ENCODE measurements at places on chromosomes 5 and 9.

DNA sequence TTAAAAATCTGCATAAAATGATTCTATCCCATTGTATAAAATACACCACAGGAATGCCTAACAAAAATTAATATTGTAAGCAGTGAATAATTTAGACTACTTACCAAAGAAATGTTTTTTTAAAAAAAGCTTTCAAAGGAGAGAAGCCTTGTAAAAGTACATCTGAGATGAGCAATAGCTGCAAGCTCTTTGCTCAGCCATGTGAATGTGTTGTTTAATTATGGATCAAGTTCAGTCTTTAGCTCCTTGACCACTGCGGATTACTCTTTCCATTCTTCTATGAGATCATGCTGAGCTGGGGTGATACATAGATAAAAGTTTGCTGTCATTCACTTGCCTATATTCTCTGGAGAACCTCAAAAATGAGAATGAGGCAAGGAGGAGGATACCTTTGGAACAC lies 782.4 kb upstream of the ZNF608 start:
- no peak for DNase-seq

DNA sequence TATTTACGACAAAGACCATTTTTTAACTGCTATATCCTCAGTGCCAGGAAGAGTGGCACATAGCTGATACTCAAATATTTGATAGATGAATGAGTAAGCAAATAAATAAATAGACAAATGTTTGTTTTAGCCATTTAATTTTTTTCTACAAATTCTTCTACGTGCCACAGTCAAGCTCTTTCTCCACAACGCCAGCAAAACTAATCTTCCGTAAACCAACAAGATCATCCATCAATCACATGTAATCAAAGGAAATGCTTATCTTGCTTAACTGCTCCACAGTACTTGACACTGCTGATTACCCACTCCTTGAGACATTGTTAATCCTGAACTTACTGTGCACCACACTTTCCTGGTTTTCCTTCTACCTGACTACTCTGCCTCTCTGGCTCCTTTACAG lies 136.7 kb downstream of the EDIL3 start:
- no peak for DNase-seq

DNA sequence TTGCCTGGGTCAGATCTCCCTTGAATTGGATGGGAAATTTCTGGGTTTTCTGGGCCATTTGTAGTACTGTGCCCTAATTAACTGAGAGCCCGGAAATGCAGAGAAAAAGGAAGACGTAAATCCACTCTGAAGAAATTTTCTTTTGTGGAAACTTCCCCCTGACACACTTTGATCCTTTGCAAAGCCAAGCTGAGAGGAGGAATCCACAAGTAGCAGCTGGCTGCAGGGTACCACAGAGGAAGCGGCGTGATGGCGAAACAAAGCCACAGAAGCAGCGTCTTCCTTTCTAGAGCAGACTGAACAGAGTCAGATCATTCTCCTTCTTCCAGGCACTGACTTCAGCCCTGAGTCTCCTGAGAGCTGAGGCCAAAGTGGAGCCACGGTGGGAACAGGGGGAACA lies 47.1 kb upstream of the ZNF354A start:
- no peak for DNase-seq

DNA sequence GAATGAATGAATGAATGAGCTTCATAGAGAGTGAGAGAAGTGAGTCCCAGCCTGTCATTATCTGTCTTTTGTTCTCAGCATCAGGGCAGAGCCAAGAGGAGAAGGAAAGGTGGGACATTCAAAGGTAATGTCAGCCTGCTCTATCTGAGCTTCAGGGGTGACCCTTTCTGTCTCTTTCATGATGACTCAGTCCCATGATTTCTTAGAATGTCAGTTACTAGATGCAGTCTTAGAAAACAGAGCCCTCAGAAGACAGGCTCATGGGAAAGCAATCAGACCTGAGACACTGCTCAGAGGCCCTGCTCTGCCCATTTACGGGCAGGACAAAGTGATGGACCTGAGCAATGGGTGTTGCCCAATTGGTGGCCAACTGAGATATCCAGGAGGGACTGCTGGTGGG lies 1.1 kb downstream of the SPATA31D1 start:
- no peak for DNase-seq

- DNase-seq = no peak
These were observed 356.9 kb downstream of the DEPDC1B start for GRCh38 chr5:60343102-60343501.

DNA sequence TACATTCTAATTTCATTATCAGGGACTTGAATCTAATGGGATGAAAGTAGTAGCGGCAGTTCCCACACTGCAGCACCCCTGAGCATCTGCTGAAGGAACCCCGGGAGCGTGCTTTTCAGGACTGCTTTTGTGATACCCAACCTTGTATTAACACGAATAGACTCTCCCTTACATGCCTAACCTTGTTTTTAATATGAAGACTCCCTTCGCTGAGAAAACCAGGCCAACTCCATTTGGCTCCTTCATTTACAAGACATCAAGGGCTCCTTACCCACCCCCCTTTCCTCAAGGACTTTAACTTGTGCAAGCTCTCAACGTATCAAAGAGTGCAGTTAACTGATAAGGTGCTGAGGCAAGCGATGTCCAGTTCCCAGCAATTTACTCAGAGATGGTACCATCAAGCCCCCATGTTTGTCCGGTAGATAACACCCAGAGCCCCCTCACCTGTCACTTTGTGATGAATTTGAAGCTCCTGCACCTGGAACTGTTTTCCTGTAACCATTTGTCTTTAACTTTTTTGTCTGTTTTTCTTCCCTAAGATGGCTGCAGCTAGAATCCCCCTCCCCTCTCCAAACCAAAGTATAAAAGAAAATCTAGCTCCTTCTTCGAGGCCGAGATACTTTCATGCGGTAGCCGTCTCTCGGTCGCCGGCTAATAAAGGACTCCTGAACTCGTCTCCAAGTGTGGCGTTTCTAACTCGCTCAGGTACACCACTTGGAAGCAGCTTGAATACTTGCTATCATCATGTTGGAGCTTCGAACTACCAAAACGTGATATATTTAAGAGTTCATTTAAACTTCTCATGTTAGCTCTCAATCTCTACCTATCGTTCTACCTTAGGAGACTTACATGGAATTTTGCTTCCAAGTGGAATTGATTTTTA lies 10.7 kb downstream of the HNRNPH1 start:
- DNase-seq = no peak

DNA sequence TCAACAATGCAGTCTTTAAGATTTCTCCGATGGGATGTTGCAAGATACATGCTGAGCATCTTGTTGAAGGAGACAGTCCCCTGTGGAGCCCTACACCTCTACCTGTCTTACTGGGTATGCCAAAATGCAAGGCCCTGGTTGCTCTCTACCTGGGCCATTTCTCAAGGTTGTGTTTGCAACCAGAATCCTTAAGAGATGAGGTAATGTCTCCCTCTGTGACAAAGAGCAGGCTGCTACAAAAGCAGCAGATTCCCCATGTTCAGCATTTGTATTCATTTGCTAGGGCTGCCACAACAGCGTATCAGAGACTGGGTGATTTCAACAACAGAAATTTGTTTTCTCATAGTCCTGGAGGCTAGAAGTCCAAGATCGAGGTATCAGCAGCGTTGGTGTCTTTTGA lies 138.4 kb upstream of the RPS23 start:
- DNase-seq = no peak

DNA sequence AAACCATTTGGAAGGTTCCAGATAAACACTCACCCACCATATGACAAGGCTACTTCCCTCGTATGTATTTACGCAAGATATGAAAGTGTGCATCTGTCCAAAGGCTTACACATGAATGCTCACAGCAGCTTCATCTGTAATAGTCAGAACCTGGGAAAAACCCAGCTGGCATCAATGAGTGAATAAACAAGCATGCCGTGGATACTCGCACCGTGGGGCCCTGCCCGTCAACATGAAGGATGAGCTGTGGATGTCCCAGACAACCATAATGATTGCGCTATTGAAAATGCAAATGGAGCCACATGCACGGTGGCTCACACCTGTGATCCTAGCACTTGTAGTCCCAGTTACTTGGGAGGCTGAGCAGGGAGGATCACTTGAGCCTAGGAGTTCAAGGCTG lies 60.6 kb upstream of the FCN1 start:
- DNase-seq = no peak

- no peak for DNase-seq
These were observed 55.1 kb downstream of the ASS1 start for GRCh38 chr9:130499804-130500263.

DNA sequence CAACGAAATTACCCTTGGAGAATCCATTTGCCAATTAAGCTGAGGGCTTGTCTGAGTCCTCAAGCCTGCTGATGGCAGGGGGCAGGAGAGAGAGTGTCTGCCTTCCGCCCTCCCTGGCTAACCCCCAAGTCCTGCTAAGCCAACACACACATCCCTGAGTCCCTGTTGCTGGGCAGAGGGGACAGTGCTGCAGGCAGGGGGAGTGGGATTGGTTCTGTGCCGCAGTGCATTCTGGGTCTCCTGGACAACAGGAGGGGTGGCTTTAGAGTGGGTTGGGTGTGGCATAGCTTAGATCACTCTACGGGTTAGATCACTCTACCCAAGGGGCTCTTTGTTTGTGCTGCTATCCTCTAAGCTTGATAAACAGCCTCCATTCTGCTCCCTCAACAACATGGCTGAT lies 427.7 kb downstream of the CDK5RAP2 start:
- DNase-seq = peak; percentile 35

GRCh38 chr9:37943345-37944265 lies 39.7 kb upstream of the SLC25A51 start:
- no peak for DNase-seq

GRCh38 chr9:128771094-128771721 lies 519 bp downstream of the ZER1 start:
- peak; percentile 13 for DNase-seq

DNA sequence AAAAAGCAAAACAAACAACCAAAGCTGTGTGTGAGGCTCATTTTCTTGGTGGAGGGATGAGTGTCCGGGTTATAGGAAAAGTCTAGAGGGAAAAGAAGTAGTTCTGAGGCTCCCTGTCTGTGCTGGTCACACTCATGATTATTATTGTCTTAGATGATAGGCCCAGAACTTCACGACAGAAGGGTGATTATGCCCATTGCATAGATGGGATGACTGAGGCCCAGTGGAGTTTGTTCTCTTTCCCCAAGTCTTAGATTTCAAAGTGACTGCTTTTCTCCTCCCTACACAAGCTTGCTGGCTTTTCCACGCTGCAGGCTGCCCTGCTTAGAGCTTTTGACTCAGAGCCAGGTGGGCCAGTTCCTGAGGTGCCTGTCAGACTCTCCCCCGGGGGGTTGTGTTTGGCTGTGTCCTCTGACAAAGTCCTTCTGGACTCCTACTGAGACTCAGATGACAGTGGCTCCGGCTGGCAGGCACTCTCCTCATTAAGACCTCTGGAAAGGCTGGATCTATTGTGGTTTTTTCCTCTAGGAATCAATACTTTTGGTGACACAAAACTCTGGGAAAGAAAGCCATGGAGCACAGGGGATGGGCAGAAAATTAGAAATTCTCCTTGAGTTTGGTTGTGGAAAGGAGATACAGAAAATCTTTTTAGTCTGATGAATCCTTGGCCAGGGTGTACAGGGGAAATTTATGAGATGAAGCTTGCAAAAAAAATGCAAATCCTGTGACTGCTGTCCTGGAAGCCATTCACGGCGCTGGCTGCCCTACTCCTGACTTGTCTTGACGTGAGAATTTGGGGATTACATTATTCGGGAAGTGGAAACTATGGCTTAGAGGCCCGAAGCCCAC lies 120.9 kb downstream of the NSG2 start:
- no peak for DNase-seq

DNA sequence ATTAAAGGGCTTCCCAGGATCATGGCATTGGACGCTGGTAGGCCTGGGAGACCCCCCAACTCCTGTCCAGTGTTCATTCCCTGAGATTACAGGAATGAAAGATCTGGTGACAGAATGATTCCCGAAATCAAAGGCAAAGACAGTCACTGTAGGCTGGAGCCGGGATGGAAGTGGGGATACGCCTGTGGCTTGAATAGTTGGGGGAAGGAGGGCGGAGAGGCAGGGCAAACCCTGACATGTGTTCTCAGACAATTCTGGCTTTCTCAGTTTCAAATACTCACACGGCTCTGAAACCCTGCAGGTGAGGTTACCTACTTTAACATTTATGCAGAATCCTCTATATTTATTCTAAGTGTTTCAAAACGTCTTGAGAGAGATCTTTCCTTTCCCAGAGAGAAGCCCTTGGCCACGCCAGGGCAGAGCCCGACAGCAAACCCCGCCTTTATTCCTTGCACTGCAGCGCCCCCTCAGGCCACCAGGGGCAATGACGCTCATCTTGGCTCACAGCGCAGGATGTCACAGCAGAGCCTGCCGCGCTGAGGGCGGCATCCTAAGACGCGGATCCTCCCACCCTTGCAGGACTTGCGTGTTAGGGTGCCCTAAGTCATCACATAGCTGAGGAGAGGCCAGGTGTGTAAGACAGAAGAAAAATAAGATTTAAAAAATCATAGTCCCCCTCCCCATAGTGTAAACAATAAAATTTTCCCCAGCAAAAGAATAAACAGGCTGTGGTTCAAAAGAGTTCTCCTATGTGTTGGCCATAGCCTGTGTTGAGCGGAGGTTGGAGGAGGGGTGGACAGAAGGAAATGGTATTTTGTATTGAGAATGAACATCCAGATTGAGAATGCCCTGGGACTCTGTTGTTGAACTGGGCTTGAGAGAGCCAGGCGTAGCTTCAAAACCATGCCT lies 284.5 kb downstream of the NTRK2 start:
- DNase-seq = peak; percentile 71

GRCh38 chr5:36378551-36378950 lies 76.8 kb upstream of the RANBP3L start:
- DNase-seq = no peak
